ENCODE measurements at places on chromosomes 7 and 10. TPM values are rescaled to one million over a fixed set of nuclear protein-coding genes. Genes with fewer than 3 reads are reported as not detected.

The SLC18A3 gene
- 0.32 TPM for total RNA-seq

- no peak overlapping the region for H3K27ac ChIP-seq
- peaks cover 24% of the 10 kb centered on the region for H3K27me3 ChIP-seq
- DNase-seq: no peak
These were observed 142.2 kb upstream of the CDCA7L start for GRCh38 chr7:22087861-22088260.

DNA sequence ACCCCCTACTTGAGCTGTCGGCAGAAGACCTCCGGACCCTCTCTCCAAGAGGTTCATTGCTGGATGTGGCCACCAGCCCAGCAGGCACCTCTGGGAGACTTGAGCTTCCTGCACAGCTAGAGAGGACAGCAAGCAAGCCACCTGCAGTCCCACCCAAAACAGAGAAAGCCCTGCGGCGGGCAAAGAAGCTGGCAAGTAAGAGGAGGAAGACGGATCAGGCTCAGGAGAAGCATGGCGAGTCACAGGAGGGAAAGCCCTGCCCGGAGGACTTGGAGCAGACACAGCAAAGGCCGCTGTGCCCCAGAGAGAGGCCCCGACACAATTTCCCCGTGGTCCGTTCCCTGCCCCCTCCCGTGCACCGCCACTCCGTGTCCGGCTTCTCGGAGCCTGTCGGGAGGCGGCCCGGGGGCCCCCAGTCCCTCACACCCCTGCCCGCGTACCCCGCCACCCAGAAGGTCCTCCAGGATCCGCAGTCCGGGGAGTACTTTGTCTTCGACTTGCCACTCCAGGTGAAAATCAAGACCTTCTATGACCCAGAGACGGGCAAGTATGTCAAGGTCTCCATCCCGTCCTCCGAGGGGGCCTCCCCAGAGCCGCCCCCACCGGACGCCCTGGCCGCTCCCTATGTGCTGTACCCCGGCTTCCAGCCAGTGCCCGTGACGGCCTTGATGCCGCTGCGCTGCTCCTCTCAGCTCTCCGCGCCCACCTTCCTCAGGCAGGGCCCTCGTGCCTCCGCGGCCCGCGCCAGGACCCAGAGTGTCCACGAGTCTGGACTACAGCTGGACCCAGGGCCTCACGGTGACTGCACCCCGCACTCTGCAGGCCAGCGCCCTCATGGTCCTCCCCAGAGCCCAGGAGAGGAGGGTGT lies 27.2 kb downstream of the C10orf71 start:
- H3K36me3 ChIP-seq: no peaks in the 10 kb centered on the region
- H3K27ac ChIP-seq: no peak overlapping the region
- DNase-seq: no peak
- H3K27me3 ChIP-seq: peaks cover 3% of the 10 kb centered on the region
- no peak overlapping the region for H3K4me3 ChIP-seq

The SPDYE2B gene
- total RNA-seq: not detected

GRCh38 chr10:11324761-11325321 lies 286.6 kb downstream of the USP6NL start:
- no peaks in the 10 kb centered on the region for H3K27me3 ChIP-seq
- no peak for DNase-seq
- peaks cover 18% of the 10 kb centered on the region for H3K4me1 ChIP-seq
- H3K36me3 ChIP-seq: peaks cover 97% of the 10 kb centered on the region

DNA sequence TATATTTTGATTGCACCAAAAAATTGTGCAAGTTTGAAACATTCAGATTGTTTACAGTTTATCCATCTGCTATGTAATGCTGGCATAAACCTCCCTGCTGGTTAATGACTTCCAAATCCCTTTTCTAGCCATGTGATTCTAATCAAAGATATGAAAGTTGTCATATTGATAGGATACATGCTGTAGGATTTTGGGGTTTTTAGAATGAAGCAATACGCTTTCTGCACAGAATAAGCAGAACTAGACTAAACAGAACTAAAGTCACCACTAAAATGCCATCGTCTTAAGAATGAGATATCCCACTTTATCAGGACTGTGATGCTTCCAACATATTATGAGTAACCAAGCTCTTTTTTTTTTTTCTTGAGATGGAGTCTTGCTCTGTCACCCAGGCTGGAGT lies 856 bp downstream of the SSMEM1 start:
- H3K27ac ChIP-seq: no peak overlapping the region
- H3K36me3 ChIP-seq: peaks cover 12% of the 10 kb centered on the region
- peaks cover 4% of the 10 kb centered on the region for H3K27me3 ChIP-seq
- no peak overlapping the region for H3K4me3 ChIP-seq

- no peaks in the 10 kb centered on the region for H3K27me3 ChIP-seq
- H3K27ac ChIP-seq: no peak overlapping the region
- DNase-seq: no peak
These were observed 10.7 kb downstream of the RHEB start for GRCh38 chr7:151508991-151509390.

DNA sequence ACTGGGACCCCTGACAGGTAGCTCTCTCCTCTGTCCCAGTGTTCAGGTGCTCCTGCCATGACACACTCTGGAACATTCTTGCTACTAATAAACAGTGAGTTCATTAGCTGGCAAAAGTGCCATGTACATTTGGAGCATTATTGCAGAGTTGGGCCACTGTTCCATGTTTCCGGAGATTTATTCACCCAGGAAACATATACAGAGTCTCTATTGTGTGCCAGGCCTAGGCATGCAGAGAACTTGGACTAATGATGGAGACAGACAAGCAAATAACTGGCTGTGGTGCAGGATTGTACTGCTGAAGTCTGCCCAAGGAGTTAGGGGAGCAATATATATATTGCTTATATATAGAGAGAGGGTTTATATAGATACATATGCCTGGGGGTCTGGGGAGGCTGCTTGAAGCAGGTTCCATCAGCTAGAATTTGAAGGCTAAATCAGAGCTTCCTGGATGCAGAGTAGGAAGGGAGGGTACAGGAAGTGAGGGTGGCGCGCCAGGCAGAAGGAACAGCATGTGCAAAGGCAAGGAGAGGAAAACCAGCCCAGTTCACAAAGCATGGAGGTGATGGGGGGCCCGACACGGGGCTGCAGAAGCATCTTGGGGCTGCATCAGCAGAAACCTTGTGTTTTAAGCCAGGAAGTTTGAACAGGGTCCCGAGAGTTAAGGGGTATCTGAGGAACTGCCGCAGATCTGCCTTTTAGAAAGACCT lies 22.7 kb upstream of the EEPD1 start:
- no peaks in the 10 kb centered on the region for H3K36me3 ChIP-seq
- no peak overlapping the region for H3K27ac ChIP-seq
- H3K27me3 ChIP-seq: peaks cover 3% of the 10 kb centered on the region
- no peaks in the 10 kb centered on the region for H3K4me1 ChIP-seq

All from activated T-helper 2 cell treated with anti-CD3 and anti-CD28 coated beads, Interferon-gamma antibody, Interleukin-2, Interleukin-4, amounts not matched to agents 10 μg/mL and 5 μg/mL and 100 μg/mL, durations not matched to agents 14 hours and 24 hours and 36 hours (primary cell).